Activated CD4-positive, alpha-beta T cell treated with anti-CD3 and anti-CD28 coated beads, Interleukin-2, amount 50 U/mL, for 4 hours (primary cell): ENCODE measurements at places on chromosomes 1 and 21.

GRCh38 chr1:66295803-66296202 lies 238.2 kb upstream of the SGIP1 start:
- DNase-seq = no peak

- no peak for DNase-seq
Measured at GRCh38 chr1:62917805-62918204, 133.9 kb downstream of the ATG4C start.

GRCh38 chr1:197944485-197944884 lies 27.3 kb downstream of the LHX9 start:
- DNase-seq = no peak

DNA sequence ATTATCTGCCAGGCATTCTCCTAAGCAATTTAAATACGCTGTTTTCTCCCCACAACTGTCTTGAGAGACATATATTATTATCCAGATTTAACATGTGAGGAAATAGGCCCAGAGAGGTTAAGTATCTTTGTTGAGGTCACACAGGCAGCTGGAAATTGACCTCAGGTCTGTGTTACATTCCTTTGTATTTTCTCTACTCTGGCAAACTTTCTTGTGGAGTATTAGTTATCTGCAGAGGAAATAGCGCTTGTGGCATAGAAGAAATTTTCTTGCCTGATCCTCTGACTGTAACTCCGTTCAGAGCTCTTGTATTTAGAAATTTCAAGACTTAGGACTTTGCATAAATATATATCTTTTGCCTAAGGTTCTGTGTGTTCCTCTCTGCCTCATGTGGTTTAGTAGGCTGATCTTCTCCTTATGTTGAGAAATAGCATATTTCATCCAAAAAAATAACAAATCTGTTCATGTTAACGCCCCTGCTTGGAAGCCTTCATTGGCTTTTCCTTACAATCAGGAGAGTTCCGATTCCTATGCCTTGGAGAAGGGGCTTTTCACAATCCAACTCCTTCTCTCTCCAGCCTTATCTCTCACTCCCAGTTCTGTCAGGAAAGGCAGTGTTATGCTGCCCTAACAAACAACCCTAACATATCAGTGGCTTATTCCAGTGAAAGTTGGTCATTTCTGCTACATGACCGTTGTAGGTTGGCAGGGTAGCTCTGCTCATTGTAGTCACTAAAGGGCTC lies 2.5 kb upstream of the JUN start:
- DNase-seq = no peak

DNA sequence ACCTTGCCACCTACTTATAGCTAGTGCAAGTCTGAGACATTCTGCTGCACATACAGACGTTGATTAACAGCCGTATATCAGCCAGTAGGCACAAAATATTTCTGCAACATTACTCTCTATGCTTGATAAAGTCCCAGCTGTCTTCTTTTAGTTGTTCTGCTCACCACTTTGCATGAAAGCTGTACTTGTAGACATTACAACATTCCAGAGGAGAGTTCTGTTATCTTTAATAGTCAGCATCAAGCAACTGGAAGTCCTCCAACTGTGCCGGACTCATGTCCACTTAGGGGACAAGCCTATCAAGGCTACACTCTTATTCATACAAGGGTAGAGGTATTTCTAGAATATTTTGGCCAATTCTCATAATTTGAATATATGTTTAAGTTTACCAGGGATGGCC lies 50.0 kb downstream of the CACHD1 start:
- no peak for DNase-seq

GRCh38 chr1:155860970-155861510 lies 1.7 kb downstream of the SYT11 start:
- no peak for DNase-seq
